ENCODE measurements at places on chromosomes 2 and 18. TPM values are rescaled to one million over a fixed set of nuclear protein-coding genes. Genes with fewer than 3 reads are reported as not detected.

DNA sequence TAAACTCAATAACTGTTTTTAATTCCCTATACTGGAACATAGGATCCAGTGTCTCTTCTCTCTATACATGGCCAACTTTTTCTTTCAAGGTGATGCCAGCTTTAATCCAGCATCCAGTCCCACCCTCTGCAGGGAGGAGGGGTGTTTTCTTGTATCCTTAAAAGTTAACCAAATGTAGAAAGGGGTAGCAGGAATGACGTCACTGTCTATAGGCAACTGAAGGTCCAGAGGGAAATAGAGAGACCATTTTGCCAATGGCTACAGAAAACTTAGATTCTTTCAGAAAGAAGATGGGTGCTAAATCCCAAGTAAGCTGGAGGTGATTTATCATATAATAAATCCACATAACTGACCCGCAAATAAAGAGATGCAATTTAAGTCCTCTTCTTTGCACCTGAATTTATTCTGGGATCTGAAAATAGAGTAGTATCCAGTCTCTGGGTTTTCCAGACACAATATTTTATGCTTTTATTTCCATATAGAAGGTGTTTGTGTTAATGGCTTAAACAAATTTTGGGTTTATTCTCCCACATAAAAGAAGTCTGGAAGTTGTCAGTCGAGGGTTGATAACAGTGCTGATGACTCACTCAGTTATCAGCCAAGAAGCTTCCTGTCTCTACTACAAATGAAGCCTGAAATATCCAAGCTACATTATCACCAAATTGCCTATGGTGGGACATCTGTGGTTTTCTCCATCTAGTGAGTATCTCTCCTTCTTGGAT is 5.7 kb upstream of the DNER start:
- peaks cover 23% of the 10 kb centered on the region for H3K27me3 ChIP-seq
- no peak overlapping the region for H3K4me3 ChIP-seq
- DNase-seq = no peak
- H3K4me1 ChIP-seq = peaks cover 5% of the 10 kb centered on the region
- H3K36me3 ChIP-seq = no peaks in the 10 kb centered on the region

GRCh38 chr18:10258836-10259474 is 195.5 kb upstream of the APCDD1 start:
- H3K27me3 ChIP-seq = peaks cover 2% of the 10 kb centered on the region
- H3K4me1 ChIP-seq = no peaks in the 10 kb centered on the region
- no peak for DNase-seq
- H3K27ac ChIP-seq = no peak overlapping the region

- no peaks in the 10 kb centered on the region for H3K27me3 ChIP-seq
- H3K4me1 ChIP-seq = peaks cover 26% of the 10 kb centered on the region
- no peak for DNase-seq
- H3K27ac ChIP-seq = no peak overlapping the region
These were observed 16.9 kb downstream of the HAT1 start for GRCh38 chr2:171939058-171939742.

DNA sequence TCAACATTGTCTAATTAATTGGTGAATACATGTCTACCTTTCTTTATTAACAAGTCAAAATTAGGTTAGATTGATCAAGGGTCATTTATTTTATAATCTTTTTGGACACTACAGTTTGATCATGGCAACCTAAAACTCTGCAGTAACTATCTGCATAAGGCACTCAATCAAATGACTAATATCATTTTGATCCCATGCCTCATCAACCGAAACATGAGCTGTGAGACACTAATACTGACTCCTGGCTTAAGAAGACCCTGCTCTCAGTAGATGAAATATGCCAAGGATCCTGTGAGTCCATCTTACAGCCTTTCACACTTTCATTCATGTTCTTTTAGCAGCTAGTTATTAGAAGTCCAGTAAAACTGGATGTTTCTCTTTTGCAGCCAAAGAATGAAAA is 169.4 kb upstream of the CAVIN2 start:
- H3K4me1 ChIP-seq = no peaks in the 10 kb centered on the region
- DNase-seq = no peak
- no peaks in the 10 kb centered on the region for H3K36me3 ChIP-seq

DNA sequence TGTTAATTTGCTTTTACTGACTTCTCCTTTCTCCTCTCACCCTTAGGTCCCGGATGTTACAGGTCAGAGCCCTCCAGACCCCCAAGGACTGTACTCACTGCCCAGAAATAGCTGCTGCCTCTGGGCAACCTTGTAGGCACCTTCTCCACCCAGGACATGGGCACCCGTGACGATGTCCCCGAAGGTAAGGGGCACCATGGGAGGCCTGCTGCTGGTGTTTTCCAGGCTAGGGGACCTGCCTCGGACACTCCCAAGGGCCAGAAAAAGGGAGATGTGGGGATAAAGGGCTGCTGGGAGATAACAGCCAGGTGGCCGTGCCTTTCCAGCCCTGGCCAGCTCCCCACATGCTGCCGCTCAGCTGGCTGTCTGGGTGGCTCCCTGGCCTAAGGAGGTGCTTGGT is 13.6 kb downstream of the TOGARAM2 start:
- no peak overlapping the region for H3K4me3 ChIP-seq
- H3K27ac ChIP-seq = no peak overlapping the region
- no peaks in the 10 kb centered on the region for H3K36me3 ChIP-seq
- H3K27me3 ChIP-seq = no peaks in the 10 kb centered on the region

DNA sequence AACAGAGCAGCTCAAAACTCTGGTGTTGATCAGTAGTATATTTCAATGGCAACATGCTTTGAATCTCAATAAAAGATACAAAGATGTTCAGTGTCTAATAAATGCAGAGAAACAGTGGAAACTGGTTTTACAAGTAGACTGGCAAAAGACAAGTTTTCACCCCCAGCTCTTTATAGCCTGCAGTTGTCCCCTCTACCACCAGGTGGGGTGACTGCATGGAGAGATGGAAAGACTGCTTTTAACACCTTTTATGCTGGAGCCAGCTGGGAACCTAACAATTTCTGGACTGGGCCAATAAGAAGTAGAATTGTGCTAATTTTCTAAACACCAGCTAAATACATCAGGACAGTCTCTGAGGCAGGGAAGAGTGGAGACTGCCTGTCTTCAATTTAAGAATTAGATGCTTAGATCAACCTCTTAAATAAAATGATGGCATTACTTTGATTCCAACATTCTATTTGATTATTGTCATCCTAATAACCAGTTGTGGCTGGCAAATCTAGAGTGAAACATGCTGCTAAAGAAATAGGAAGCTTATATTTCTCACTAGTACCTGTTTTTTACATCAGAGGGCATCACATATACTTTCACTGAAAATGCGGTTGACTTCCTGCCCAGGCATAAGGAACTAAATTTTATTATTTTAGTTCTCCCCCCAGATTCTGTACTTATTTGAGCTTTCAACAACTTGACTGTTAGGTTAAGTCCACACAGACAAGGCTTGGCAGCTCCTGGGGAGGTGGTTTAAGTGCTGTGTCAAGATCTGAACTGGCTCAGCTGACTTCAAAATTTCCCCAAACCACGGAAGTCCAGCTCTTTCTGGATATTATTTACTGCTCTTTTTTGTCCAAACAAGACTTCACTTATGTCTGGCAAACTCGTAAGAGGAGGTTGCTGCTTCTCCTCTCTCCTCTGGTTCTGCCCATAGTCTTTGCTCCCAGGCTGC is 140.5 kb downstream of the TPGS2 start:
- H3K4me3 ChIP-seq = no peak overlapping the region
- H3K36me3 ChIP-seq = no peaks in the 10 kb centered on the region
- DNase-seq = peak; percentile 63
- H3K27me3 ChIP-seq = peaks cover 8% of the 10 kb centered on the region

DNA sequence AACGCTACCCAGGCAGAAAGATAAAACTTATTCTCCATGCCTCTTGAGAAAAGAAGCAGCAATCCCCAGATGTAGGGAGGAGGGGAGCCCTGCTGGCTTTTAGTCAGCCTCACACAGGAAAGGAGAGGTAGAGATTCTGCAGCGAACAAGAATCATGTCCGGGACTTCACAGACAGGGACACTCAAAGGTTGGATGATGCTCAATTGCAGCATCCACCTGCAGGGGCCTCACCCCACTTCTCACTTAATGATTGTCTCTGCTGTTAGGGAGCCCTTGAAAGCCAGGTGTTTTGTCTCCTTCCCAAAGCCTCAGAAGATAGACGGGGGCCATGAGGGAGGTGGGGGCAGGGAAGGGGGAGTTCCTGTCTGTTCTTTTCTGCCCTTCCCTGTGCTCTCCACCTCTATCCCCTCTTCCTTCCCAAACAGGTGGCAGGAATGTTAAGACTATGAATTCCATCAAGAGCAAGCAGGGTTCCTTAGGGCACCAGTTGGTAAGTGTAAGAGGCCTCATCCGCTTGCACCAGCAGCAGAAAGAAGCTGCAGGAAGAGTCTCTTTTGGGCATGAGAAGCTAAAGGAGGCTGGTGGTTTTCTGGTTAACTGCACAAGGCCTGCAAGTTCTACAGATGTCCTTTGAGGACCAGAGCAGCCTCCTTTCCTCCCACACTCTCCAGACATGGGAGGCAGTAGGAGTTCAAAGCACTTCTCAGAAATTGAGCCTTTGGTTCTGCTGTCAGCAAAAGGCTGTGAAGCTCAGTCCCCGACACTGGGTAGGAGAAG is 154.7 kb upstream of the TNP1 start:
- no peaks in the 10 kb centered on the region for H3K36me3 ChIP-seq
- DNase-seq = no peak
- H3K4me1 ChIP-seq = no peaks in the 10 kb centered on the region
- H3K27me3 ChIP-seq = peaks cover 31% of the 10 kb centered on the region
- H3K4me3 ChIP-seq = no peak overlapping the region

DNA sequence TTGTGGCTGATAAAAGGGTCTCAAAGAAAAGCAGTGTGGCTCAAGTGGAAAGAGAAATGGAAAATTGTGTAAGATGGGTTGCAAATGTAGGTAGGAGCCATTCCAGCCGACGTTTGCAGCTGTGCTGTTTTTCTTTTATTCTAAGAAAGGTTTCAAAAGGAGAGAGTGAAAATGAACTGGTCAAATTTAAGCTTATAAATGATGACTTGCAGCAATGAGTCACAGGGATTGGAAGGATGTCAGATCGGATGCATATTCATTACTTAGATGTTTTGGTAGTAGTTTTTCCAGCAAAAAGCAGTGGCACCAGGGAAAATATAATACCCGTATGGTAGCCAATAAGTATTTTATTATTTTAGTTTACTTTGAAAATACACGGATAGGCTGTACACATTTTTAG is 79.1 kb downstream of the LRRTM4 start:
- no peaks in the 10 kb centered on the region for H3K27me3 ChIP-seq
- no peak overlapping the region for H3K4me3 ChIP-seq
- no peaks in the 10 kb centered on the region for H3K36me3 ChIP-seq
- H3K4me1 ChIP-seq = no peaks in the 10 kb centered on the region
- no peak overlapping the region for H3K27ac ChIP-seq
- no peak for DNase-seq

DNA sequence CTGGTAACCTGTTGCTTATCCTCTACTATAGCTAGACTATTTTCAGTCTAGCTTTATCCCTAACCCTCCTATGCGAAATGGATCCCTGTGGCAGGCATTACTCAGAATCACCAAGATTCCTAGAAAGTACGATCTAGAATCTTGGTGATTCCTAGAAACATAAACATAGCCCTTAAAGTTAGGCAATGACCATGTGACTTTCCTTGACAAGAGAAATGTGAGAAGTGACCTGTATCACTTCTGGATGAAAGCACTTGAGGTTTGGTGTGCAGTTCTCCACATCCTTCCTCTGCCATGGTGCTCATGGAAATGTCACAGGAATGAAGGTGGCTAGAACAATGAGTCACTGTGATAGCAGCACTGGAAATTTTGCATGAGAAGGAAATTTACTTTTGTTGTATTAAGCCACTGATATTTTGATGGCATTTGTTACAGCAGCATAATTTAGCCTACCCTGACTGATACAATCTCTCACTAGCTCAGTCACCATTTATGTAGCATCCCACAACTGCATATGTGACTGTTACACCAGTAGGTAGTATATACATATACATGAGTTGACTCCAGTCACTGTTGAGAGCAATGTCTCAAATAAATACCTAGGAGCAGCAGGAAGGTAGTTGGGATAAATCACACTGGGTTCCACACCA is 68.3 kb upstream of the MAPRE2 start:
- H3K4me1 ChIP-seq = peaks cover 7% of the 10 kb centered on the region
- H3K27me3 ChIP-seq = peaks cover 28% of the 10 kb centered on the region
- no peak overlapping the region for H3K27ac ChIP-seq
- no peak overlapping the region for H3K4me3 ChIP-seq
- no peaks in the 10 kb centered on the region for H3K36me3 ChIP-seq

DNA sequence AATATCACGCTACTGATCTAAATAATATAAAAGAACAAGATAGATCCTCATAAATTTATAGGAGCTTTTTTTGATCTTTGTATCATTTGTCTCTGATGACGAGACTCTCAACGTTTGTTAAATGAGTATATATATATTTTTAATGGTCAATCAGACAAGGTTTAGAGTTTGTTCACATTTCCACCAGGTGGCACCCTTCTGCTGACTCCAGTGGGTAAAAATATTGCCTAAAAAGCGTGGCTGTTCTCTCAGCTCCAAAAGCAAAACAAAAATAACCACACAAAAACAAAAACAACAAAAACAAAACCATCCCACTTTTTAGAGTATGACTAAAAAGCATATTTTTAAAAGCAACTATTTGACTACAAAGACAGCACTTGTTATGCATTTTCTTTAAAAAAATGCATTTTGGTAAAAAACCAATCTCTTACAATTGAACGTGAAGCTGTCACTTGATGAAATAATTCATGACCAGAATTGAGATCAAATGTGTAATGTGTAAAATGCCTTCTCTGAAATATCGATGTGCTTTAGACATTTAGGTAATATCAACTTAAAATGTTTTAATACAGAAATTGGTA is 723.2 kb downstream of the DPP10 start:
- no peak for DNase-seq
- H3K27ac ChIP-seq = no peak overlapping the region
- H3K4me3 ChIP-seq = no peak overlapping the region
- peaks cover 4% of the 10 kb centered on the region for H3K4me1 ChIP-seq
- peaks cover 18% of the 10 kb centered on the region for H3K27me3 ChIP-seq

DNA sequence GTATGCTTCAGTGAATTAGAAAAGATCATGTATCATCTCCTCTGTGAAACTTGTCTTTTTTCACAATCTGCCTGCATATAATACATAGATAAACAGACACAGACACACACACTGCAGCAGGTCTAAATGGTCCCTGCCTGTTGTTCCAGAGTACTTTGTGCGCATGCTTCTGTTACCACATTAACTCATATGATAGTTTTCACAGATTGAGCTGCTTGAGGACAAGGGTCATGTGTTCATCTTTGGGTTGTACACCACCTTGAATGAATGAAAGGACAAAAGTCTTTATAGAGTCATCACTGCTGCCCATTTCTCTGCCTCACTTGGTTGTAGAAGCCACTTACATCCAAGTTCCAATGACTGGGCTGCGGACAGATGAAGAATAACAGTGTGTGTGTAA is 72.7 kb upstream of the GLS start:
- H3K4me1 ChIP-seq = peaks cover 19% of the 10 kb centered on the region
- no peaks in the 10 kb centered on the region for H3K36me3 ChIP-seq
- no peak for DNase-seq
- H3K27ac ChIP-seq = no peak overlapping the region
- H3K27me3 ChIP-seq = no peaks in the 10 kb centered on the region

GRCh38 chr2:79729532-79729931 is 216.7 kb downstream of the CTNNA2 start:
- no peak for DNase-seq
- H3K4me3 ChIP-seq = no peak overlapping the region
- H3K4me1 ChIP-seq = no peaks in the 10 kb centered on the region
- no peaks in the 10 kb centered on the region for H3K27me3 ChIP-seq

NOL4 gene
- not detected for total RNA-seq

HOXD4 gene
- not detected for total RNA-seq

BCL11A gene
- total RNA-seq = not detected

SERPINB13 gene
- not detected for total RNA-seq

RFTN2 gene
- not detected for total RNA-seq

NEB gene
- total RNA-seq = 0.14 TPM

All from activated CD4-positive, alpha-beta memory T cell treated with anti-CD3 and anti-CD28 coated beads for 36 hours (primary cell).